ENCODE measurements at places on chromosomes 1 and 21. TPM values are rescaled to one million over a fixed set of nuclear protein-coding genes. Genes with fewer than 3 reads are reported as not detected.

The AHDC1 gene
- polyA plus RNA-seq, result 43.2 TPM

The ATP13A2 gene
- polyA plus RNA-seq, result 30.4 TPM

The LYPD8 gene
- polyA plus RNA-seq, result not detected

The MEX3A gene
- polyA plus RNA-seq, result 46.7 TPM

DNA sequence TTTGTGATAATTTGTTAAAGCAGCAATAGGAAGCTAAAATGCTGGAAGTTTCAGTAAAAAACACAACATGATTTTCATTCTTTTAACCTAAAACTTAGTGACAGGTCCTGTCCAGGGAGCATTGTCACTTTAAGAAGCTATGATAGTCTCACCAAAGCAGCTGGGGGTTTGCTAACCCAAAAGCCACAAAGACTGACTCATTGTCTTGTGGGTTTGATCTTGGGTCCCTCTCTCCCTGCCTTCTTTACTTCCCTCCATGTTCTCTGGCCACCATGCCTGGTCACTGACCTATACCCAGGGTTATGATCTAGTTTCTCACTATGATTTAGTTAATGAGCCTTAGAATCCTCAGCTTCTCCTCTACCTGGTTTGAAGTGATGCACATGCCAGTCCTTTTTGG lies 213.5 kb upstream of the PTGFR start:
- no peak for DNase-seq

DNA sequence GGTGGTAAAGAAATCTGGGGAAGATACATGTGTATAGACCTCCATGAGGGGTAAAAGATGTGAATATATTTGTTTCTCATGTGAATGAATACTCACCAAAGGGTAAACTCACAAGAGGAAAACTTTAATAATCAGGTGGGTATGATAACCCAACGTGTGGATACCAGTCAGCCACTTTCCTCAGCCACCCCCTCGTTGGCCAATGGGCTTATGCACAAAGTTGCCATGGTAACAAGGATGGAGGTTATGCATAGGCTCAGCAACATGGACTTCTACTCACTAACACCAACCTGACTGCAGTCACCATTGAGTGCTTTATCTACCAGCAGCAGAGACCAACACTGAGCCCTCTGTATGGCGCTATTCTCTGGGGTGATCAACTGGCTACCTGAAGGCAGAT lies 424.4 kb downstream of the DUSP10 start:
- DNase-seq, result no peak

DNA sequence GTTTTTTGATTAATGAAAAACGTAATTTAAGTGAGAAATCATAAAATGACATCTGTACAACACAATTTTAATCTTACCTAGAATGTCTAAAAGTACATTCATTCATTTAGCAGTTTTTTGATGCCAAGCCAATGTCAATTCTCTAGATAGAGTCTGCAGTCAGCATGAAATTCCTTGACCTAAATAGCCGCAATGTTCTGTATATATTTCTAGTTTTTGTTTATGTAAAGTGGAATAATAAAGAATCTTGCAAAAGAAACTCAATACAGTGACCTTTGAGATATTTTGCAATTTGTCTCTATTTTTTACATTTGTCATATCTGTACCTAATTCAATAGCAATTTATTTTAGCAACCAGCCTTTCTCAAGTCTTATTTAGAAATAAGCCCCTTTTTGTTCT lies 176.0 kb downstream of the ATP6V1G3 start:
- DNase-seq, result no peak

DNA sequence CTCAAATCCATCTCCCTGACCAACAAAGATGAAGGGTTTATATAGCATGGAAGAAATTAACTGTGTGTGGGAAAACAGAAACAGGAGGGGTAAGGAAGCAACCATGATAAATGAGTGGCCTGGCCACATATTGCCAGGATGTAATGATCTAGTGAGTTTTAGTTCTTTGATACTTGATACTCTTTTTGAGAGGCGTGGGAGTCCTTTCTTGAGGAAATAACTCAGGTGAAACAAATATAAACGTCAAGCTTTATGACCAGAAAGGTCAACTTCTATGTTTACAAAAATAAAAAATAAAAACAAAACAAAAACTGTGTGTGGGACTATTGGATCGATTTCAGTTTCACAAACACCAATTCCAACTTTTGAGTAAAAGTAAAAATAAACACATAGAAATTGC lies 860.8 kb upstream of the B3GALT2 start:
- peak; percentile 49 for DNase-seq

DNA sequence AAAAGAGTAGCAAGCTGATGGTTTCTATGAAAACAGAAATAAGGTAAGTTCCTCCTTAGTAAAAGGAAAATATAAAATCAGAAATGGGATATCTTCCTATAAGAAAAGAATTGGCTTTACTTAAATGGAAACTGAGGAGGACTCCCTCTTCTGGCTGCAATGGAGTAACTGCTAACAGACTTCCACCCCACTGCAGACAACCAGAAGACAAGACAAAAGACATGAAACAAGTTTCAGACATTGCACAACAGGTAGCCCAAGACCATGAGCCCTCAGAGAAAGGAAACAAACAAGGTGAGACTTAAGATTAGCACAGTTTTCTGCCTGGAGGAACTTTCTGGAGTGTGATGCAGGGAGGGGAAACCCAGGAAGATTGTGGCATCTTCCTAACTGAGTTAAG lies 17.0 kb upstream of the OLFML2B start:
- DNase-seq, result no peak

GRCh38 chr1:59323879-59324278 lies 27.0 kb downstream of the FGGY start:
- DNase-seq, result no peak

- peak; percentile 41 for DNase-seq
Observed at GRCh38 chr1:58780836-58781452, 2.9 kb downstream of the JUN start.

- DNase-seq, result no peak
Observed at GRCh38 chr1:54047384-54048305, 5.4 kb downstream of the TMEM59 start.

Measured in left kidney (tissue), 8 donors.